Spinal cord (tissue), 10 donors: ENCODE measurements at places on chromosomes 13 and 19. TPM values are rescaled to one million over a fixed set of nuclear protein-coding genes. Genes with fewer than 3 reads are reported as not detected.

The CACNA1A gene
- total RNA-seq = 39.8 TPM

The ZNF135 gene
- total RNA-seq = 21.4 TPM

The CYP2F1 gene
- total RNA-seq = not detected

The TMEM238 gene
- not detected for total RNA-seq

DNA sequence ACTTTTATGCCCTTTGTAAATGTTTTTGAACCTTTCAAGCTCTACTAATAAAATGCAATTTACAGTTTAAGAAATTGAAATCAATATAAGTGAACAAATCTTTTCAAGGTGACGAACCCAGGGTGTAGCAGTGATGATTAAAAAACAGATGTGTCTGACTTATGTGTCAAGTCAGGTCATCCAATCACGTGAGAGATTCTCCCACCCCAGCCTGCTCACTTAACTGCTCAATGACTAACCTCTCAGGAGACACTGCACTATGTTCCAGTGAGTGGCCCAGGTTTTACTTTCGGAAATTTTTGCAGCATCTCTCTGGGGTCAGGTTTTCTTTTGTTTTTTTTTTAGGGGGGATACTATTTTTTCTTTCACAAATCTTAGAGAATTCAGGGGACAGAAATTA is 60.7 kb downstream of the ZNF429 start:
- H3K27ac ChIP-seq = no peak overlapping the region
- no peaks in the 10 kb centered on the region for H3K27me3 ChIP-seq
- no peak for DNase-seq
- H3K4me1 ChIP-seq = peaks cover 3% of the 10 kb centered on the region
- no peaks in the 10 kb centered on the region for H3K36me3 ChIP-seq
- H3K4me3 ChIP-seq = no peak overlapping the region

DNA sequence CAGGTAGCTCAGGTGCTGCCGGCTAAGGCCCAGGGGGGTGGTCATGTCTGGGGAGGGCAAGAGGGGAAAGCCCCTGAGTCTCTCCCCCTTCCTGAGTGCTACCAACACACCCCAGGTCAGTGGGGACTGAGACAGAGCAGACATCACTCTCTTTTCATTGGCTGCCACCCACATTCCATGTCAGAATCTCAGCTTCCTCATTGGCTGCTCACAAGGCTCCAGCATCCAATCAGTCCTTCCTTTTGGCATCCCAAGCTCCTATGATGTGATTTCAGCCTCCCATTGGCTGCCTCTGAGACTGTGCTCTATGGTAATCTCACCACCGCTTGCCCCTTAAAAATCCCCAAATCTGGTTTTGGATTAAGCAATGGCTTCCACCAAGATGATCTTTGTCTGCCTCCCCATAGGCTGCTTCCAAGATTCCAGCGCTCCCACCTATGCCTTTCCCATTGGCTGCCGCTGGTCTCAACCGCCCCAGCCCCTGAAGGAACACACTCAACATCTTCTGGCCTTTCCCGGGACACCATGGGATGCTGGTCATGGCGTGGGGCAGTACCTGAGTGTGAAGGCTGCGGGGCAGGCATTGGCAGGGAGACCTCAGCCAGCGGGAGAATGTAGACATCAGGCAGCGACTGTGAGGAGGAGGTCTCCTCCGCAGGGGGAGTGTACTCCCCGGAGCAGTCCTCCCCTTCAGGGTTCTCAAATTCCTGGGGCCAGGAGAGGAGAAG is 2.0 kb downstream of the LMTK3 start:
- H3K4me1 ChIP-seq = peaks cover 29% of the 10 kb centered on the region
- H3K27me3 ChIP-seq = peaks cover 7% of the 10 kb centered on the region
- peaks cover 54% of the 10 kb centered on the region for H3K36me3 ChIP-seq
